ENCODE measurements at places on chromosomes 2 and 18.

GRCh38 chr18:10121028-10121427 lies 207.2 kb downstream of the VAPA start:
- DNase-seq = no peak

DNA sequence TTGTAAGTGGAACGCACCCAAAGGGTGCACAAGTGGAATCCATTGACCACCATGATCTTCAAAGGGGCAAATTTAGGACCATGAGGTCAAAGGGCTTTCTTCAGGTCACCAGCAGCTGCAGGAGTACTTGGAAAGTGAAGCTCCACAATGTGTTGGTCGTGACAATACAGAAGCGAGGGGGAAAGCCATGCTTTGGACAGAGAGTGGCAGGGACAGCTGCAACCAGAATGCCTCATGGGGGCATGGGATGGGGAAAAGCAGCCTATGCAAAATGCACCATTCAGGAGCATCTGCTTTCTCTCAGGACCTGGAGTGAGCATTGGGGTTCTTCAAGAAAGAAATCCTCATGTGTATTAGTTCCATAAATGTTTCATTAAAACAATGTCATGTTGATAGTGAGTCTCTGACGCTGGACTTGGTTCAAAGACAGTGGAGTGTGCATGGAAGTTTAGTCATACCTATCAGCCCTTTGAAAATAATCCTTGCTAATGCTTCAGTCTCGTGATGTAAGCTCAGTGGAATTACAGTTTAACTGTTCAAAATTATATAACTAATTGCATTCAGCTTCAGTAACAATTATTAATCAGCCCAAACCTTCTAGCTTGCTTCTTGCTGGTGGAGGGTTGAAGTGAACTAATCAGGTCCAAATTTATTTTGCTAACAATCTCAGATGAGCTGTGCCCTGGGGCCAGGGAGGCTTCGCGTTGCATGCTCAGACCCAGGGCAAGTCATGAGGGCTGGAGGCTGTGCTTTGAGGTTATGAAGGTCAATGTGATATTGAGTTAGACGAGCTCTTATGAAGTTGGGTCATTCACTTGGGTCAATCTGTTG lies 41.6 kb downstream of the ACKR3 start:
- DNase-seq = no peak

- no peak for DNase-seq
Measured at GRCh38 chr2:191705701-191706100, 27.8 kb downstream of the NABP1 start.

- DNase-seq = no peak
Measured at GRCh38 chr2:153405196-153405595, 73.4 kb downstream of the RPRM start.

GRCh38 chr2:59076079-59076619 lies 835.0 kb upstream of the FANCL start:
- DNase-seq = no peak

DNA sequence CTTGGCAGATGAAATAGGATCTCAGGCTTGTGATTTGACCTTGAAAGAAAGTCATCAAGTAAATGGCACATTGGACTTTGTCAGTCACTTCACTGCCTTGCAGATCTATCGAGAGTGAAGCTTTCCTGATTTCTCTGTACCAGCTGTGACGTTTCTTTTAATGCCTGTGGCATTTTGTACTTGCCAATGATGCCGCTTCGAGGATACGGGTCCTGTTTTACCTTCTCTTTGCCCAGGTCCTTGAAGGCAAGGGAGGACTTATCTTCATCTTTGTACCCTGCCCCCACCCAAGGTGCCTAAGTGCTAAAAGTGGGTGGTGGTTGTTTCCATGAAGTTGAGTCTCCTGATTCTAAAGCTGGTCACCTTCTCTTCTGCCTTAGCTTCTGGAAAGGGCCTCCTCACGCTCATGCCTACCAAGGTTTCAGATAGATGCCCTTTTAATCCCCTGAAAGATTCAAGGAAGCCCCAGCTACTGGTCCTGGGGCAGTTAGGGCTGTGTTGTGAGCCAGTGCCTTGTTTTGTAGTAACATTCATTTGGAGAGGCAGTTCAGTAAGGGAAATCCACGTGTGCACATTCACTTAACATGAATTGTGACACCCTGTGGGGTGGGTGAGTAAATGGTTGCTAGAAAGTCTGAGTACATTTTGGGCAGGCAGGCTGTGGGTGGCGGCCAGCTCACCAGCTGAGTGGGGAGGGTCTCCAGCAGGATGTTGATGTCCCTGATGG lies 6.1 kb downstream of the LBH start:
- no peak for DNase-seq
